ENCODE measurements at places on chromosomes 3 and 15.

DNA sequence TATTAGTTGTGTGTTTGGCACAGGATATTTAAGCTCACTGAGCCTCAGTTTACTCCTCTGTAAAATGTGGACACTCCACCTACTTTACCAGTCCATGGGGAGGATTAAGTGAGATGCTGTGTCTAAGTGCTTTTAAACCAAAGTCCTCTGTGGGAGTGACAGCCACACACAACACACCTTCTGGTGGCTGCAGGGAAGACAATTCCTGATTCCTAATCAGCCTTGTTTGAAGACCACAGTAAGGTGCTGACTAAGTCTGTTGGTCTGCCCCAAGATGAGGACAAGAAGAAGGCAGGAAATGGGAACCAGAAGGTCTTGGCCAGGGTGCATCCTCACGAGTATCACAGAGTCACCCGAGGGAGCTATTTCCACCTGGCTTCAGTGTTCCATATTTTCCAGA, 52.3 kb downstream of the EPHB1 start:
- no peak for DNase-seq

DNA sequence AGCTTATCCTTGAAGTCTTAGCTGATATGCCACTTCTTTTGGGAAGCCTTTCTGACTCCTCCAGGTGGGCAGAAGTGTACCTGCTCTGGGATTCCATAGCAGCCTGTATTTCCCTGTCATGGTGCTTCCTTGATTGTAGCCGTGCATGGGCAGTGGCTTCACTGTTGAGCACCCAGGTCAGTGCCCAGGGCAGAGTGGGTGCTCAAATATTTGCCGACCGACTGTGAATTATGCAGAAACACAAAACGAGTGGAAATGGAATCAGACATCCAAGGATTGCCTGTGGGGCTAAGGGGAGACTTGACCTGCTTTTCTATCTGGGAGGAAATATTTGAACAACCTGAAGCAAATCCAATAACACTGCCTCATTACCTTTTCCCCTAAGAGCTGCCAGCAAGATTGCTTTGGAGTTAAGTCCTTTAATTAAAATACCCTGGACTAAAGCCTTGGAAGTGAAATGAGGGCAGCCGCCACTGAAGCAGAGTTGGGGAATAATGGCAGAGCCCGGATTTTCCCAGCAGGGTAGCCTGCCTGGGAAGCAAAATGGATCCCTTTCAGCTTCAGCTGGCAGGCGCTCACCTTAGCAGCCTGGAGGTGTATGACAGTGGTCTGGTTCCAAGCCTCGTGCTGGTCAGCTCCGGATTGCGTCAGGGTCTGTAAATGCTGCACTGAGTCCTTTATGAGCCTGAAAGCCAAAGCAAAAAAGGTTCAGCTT, 14.9 kb downstream of the ACOX2 start:
- DNase-seq: no peak

DNA sequence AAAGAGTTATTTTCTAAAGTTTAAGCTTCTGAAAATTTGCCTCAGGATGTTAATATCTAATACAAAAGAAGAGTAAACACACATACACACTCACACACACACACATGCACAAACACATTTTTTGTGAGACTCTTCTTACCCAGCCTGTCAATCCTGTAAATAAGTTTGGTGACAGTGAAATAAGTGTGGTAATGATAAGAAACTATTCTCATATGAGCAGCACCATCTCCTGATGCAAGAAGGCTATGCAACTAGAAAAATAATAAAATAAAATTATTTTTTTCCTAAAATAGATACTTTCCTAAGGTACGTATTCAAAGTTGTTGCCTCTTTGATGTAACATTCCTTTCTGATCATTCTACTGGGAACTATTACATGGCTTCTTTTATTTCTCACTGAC, 155.1 kb downstream of the MECOM start:
- DNase-seq: no peak

DNA sequence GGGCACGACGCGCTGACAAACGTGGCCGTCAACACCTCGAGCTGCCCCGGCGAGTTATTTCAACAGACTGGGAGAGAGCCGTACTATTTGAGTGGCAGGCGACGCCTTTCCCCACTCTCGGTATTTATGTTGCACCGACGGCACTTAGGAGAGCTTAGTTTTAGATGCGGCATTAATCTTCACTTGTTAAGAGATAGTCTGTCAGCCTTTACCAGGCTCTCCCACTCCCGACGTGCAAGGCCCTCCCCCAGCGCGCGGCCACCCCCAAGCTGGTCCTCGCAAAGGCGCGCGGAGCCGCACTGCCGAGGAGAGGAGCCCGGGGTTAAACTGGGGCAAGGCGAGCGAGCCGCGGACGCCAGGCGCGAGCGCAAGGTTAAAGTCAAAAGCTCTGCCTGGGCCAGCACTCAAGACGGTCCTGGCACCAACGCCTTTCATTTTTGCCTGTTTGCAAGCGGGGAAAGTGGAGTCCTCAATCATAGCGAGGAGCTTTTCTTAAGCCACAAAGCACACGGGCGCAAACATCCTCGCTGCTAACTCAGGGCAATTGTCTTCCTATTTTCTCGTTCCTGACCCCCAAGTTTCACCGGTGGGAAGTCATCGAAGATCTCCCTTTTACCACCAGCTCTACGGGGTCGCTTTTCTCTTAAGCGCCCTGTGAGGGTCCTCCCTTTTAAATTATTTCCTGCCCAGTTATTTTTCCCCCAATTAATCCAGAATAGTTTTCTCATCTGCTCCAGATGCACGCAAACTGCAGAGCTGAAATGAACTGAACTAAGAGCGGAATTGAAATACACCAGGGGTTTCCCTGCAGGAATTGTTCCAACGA, 86.6 kb downstream of the NR2F2 start:
- no peak for DNase-seq

DNA sequence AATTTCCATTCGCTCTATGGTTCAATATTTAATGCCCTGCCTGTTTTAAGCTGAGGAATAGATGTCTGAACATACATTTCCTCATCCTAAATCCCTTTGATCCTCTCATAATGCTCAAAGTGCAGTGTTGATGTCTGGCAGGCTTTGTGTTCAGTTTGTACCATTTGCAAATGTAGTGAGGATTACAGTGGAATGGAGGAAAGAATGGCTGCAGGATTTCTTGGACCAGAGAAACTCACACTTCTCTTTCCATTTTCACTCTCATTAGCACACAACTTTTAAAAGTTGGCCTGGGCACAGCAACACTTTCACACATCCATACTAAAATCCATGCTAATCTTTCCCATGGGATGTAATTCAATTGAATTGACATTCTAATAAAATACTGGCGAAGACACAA, 28.6 kb upstream of the THRB start:
- DNase-seq: no peak
